ENCODE measurements at places on chromosomes 4 and X.

GRCh38 chr4:138494931-138495330 lies 252.8 kb upstream of the SLC7A11 start:
- peak; percentile 70 for DNase-seq

- DNase-seq, result no peak
Observed at GRCh38 chr4:147823130-147823529, 91.2 kb downstream of the ARHGAP10 start.

DNA sequence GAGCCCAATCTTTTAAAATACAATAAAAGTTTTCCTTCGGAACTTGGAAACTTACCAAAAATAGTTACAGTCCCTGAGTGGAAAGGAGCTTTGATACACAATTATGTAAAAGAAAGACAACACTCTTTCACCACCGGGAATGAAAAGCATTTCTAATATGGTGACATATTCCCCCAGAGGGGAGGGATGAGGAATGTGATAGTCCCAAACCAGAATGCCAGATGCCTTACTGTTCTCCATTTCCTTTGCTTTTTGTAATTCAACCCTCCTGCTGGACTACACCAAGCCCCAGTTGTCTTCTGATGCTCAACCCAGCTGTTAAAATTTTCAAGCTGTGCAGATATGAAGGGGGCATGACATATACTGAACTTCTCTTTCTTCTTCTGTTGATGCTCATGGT lies 4.1 kb downstream of the PRIMPOL start:
- no peak for DNase-seq

DNA sequence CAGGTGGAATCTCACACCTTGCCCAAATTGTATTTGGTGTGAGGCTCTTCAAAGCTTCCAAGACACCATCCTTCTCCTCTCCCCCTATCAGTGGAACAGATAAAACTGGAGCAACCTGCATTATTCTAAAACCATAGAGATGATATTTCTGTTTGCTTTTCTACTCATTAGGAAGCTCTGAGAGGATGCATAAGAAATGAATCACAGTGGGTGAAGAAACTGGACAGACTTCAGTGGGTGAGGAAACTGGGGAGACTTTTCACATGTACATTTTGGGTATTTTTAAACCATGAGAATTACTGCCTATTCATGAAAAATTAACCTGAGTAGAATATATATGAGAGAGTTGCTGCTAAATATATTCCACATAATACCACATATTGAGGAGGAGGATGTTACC lies 16.4 kb downstream of the HAND2 start:
- DNase-seq, result no peak

DNA sequence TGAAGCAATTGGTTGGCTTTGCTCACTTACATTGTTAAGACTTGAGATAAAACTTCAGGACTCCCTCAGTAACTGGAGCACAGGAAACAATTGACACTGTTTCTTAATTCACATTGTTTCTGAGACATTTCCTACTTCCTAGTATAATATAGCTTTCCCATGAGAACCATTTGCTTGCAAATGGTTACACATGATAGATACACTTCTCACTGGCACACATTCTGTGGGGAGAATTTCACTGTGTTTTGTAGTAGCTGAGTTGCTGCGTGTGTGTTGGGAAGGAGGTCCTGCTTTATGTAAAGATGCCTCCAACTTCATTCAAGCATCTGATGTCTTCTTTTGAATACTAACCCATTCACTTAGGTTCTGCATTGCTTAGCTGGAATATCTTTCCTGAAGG lies 85.3 kb upstream of the SLC4A4 start:
- DNase-seq, result no peak

- no peak for DNase-seq
Observed at GRCh38 chrX:38989076-38989475, 187.8 kb downstream of the MID1IP1 start.

DNA sequence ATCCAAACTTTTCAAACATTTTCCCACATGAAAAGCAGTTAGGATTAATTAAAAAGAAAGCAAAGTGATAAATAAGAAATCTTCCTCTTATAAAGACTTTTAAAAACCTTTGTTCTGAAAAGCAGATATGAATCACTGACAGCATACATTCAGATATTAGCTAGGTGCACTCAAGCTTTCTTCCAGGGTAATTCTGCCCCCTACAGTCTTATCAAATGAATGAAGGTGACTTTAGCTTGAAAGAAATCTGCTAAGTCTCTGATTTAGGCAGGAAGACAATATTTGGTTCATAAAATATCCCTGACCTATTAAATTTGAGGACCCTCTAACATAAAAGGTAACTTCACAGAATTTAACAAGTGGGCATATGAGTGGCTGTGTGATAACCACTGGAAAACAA lies 209.1 kb upstream of the FAM47A start:
- peak; percentile 3 for DNase-seq

DNA sequence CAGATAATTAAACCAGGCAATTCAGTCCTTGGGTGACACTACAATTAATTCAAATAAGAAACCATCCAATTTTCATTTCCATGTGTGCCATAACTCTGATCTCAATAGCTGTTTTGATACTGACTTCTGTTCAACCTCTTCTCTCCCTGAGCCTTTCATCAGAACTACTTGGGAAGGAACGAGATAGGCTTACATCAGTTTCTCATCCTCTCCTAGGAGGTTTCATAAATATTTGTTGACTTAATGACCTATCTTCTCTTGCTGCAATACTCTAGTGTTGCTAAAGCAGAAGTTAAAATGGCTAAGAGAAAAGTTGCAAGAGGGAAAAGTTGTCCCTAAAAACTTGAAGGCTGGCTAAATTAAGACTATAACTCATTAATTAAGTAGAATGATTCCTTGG lies 41.8 kb downstream of the PRKG2 start:
- DNase-seq, result no peak

- peak; percentile 2 for DNase-seq
Observed at GRCh38 chrX:10042055-10042454, 74.9 kb downstream of the CLDN34 start.

DNA sequence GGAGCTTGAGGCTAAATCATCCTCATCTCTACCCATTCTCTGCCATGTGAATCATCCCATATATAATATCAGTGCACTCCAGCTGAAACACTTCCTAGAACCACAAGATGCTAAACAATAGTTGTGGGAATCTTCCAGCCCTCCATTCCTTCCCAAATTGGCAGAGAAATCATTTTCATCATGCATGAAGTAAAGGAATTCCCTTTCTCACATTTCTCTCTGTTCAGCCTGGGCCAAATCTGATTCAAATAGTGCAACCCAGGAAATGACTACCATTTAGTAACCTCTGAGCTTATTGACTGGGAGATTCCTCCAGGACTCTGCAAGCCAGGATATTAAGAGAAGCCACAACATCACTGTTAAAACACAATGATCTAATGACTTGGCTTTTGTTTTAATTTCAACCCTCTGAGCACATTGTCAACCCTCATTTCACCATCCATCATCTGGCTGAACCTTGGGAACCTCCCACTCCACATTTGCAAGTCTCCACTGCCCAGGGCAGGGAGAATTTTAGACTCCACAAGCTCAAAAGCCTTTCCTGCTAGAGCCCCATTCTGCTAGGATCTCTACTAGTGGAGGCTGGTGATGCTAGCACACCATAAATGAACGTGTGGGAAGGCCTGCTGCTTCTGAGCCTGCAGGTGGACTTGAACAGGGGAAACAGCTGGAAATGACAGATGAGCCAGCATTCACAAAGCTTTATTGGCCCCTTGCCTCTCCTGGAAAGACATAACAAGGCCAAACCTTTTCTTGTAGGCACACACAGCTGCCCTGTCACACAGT lies 133.9 kb downstream of the TET2 start:
- peak; percentile 72 for DNase-seq

- DNase-seq, result peak; percentile 15
Observed at GRCh38 chr4:128787509-128788311, 21.8 kb upstream of the JADE1 start.

- peak; percentile 54 for DNase-seq
Observed at GRCh38 chr4:99945718-99946355, 581 bp downstream of the DNAJB14 start.

DNA sequence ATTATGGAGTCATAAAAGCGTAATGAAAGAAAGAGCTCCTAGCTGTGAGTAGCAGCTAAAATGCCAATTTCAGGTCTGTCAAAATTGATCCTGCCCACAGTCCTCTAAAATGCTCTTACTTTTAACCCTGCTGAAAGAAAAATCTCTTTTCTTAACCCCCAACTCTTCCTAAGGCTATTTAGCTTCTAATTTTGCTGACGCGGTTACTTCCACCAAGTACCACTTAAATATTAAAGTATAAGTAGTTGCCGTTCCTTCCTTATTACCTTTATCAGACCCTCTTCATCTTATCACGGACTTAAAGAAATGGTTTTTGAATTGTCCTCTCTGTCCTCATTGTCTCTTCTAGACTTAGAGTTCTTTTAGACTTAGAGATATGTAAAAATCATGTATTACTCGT lies 272.2 kb downstream of the FRMPD4 start:
- no peak for DNase-seq

- no peak for DNase-seq
Observed at GRCh38 chrX:24526616-24527015, 61.5 kb downstream of the PDK3 start.

DNA sequence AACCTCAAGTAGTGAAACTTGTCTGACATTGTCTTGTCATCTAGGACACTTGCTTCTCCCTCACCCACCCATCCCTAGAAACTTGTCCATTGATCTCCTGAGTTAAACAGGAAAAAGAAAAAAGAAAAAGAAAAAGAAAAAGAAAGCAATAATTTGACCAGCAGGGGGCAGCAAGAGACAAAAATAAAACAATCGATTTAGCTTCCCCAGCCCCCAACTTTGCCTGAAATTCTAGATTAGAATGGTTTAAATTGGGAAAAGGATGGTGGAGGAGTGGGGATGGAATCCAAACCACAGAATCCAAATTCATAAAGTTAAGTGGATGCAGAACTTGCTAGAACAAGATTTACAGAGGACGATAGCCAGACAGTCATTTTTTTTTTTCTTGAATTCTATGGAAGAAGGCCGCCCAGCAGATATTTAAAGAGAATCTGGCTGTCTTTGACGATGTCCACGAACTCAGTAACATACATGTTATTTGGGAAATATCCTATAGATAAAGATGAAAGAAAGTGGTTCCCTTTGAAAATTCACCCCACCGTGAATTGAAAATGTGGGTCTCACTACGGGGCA lies 282.9 kb downstream of the USP46 start:
- DNase-seq, result peak; percentile 58

DNA sequence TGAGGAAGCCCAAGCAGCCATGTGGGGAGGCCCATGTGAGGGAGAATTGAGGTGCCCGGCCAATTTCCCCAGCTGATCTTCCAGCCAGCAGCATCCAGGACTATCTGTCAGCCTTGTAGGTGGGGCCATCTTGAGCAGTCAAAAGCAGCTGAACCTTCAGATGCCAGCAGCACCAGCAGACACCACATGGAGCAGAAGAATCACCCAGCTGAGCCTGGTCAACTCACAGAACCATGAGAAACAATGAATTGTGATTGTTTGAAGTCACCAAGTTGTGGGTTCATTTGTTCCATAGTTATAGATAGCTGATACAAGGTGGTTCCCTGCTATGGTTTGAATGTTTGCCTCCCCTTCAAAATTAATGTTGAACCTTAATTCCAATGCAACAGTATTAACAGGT lies 85.1 kb upstream of the ATP6AP2 start:
- no peak for DNase-seq

GRCh38 chr4:93814722-93815121 lies 13.8 kb upstream of the ATOH1 start:
- no peak for DNase-seq

- DNase-seq, result no peak
Observed at GRCh38 chrX:47828984-47829383, 7.7 kb upstream of the ZNF81 start.

DNA sequence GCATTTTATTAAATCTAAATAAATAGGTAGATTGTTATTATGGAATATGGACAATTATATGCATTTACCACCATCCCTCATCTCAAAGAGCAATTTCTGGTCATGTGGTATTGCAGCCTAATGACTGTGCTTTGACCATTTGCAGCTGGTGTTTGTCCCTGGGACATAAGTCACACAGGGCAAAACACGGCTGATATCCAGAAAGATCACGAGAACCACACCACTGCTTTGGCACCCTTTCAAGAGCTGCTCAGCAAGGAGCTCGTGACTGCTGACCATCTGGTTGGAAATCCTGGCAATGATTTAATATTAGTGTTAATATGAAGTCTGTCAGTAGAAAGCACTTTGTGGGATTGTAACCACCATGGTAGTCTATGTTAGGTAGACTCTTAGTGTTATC lies 545.0 kb downstream of the GBA3 start:
- DNase-seq, result peak; percentile 75

DNA sequence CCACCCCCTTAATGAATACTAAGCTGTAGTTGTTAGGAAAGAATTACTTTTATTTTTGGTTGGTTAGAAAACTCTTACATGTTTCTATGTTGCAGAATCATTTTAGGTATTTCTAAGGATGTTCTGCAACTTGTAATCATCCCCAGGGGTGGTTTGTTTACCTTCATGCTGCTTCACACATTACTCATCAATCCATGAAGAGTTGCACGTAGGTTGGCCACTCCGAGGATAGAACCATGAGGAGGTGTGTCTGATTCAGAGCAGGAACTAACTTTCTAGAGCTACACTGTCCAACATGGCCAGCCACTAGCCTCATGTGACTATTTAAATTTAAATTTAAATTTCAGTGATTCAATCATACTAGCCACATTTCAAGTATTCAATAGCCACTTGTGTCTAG lies 127.2 kb upstream of the FRMPD4 start:
- peak; percentile 50 for DNase-seq

DNA sequence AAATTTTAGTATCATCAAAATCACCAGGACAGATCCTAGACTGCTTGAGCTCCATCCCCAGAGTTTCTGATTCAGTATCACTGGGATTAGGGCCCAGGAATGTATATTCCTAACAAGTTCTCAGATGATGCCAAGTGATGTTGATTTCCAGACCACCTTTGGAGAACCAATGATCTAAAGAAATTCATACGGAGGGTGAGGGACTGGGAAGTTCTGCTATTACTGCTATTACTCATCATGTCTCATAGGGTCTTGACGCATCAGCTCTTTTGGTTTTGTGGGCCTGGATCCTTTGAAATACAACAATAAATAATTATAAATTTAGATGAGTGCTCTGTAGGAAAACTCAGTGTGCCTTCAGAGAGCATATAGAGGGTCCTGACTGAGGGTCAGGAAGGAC lies 59.8 kb upstream of the LGI2 start:
- DNase-seq, result no peak

- peak; percentile 43 for DNase-seq
Observed at GRCh38 chr4:53559021-53559620, 32.2 kb downstream of the LNX1 start.

- peak; percentile 83 for DNase-seq
Observed at GRCh38 chr4:28354880-28355656, 1494.4 kb downstream of the STIM2 start.

- DNase-seq, result no peak
Observed at GRCh38 chr4:68359508-68359907, 9.6 kb upstream of the YTHDC1 start.

DNA sequence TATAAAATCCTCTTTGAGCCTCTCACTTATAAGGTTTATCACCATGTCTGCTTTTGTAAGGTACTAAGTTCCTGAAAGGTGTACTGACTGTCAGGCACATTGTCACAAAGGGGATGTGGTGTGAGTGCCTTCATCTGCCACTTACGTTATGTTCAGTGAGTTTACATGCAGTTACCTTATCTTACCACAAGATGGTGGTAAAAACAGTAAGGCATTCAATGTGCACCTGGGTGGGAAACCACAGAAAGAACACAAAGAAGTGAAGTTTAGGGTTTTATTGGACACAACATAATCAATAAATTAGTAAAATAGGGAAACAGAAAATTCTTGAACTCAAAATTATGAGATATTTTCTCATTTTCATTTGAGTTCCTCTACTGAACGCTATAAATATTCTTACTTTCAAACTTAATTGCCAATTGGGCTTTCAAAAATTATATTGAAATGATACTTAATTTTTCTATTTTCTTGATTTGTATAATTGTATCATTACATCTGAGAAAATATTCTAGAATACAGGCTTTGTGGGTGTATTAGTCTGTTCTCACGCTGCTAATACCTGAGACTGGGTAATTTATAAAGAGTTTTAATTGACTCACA lies 650.8 kb downstream of the PCDH7 start:
- DNase-seq, result peak; percentile 66

Data from NCI-H69 (cell line).